SJSA1 (cell line): ENCODE measurements at places on chromosomes 3 and 15. TPM values are rescaled to one million over a fixed set of nuclear protein-coding genes. Genes with fewer than 3 reads are reported as not detected.

DNA sequence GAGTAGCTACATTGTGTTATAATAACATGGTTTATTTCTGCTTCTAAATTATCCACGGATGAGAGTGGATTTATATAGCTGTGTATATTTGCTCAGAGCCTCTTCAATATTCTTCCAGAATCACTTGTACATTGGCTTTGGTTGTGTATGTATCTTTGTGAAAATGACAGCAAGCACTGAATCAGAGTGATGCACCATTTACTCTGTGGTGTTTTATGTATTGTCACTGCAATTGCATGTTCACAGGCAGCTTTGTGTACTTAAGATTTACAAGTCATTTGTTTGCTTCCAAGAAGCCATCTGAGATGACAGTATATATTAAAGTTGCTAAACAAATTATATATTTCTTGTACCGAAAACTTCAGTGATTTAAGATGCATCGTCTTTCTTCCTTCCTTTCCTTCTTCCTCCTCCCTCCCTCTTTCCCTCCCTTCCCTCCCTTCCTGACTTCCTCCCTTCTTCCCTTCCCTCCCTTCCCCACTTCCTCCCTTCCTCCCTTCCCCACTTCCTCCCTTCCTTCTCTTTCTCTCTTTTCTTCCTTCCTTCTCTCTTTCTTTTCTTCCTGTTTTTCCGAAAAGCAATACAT, 362.3 kb upstream of the GOLIM4 start:
- DNase-seq, result no peak

GRCh38 chr3:195194559-195195206, 76.3 kb downstream of the XXYLT1 start:
- no peak for DNase-seq

The CP gene
- 1.7 TPM in 1 of 2 replicates, not detected in the other for total RNA-seq

DNA sequence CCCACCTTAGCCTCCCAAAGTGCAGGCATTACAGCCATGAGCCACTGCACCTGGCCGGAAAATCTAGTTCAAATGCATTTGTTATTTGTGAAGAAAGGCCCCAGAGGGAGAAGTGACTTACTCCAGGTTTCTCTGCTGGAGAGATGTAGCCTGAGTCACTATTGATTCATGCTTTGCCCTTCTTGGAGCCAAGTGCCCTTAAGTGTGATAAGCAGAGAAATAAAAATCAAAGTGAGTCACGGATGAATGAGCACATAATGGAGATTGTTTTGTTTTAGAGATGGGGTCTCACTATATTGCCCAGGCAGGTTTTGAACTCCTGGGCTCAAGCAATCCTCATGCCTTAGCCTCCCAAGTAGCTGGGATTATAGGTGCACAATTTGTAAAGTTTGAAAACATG, 33.1 kb downstream of the CDC25A start:
- no peak for DNase-seq
